ENCODE measurements at places on chromosomes 1 and 21. TPM values are rescaled to one million over a fixed set of nuclear protein-coding genes. Genes with fewer than 3 reads are reported as not detected.
A peak's percentile ranks its signal among the peaks of the same experiment; 100 is the strongest.

Gene SLC22A15
- 0.68 TPM for total RNA-seq

Gene LPAR3
- 1.9 TPM for total RNA-seq

Gene VASH2
- 0.55 TPM for total RNA-seq

Gene PADI3
- not detected for total RNA-seq

Gene CFHR4
- not detected for total RNA-seq

Gene FCRL2
- total RNA-seq: 3.9 TPM

Gene TMEM54
- total RNA-seq: not detected

Gene YARS1
- total RNA-seq: 88.1 TPM

Gene SMPDL3B
- not detected for total RNA-seq

Gene GUCA2B
- total RNA-seq: not detected

Gene GDAP2
- total RNA-seq: 28.8 TPM

Gene RGSL1
- total RNA-seq: not detected

- no peak overlapping the region for H3K4me3 ChIP-seq
- no peaks in the 10 kb centered on the region for H3K27me3 ChIP-seq
- H3K36me3 ChIP-seq: no peaks in the 10 kb centered on the region
- no peak overlapping the region for H3K27ac ChIP-seq
- no peak for DNase-seq
Measured at GRCh38 chr1:79603843-79604242, 597.3 kb upstream of the ADGRL4 start.

DNA sequence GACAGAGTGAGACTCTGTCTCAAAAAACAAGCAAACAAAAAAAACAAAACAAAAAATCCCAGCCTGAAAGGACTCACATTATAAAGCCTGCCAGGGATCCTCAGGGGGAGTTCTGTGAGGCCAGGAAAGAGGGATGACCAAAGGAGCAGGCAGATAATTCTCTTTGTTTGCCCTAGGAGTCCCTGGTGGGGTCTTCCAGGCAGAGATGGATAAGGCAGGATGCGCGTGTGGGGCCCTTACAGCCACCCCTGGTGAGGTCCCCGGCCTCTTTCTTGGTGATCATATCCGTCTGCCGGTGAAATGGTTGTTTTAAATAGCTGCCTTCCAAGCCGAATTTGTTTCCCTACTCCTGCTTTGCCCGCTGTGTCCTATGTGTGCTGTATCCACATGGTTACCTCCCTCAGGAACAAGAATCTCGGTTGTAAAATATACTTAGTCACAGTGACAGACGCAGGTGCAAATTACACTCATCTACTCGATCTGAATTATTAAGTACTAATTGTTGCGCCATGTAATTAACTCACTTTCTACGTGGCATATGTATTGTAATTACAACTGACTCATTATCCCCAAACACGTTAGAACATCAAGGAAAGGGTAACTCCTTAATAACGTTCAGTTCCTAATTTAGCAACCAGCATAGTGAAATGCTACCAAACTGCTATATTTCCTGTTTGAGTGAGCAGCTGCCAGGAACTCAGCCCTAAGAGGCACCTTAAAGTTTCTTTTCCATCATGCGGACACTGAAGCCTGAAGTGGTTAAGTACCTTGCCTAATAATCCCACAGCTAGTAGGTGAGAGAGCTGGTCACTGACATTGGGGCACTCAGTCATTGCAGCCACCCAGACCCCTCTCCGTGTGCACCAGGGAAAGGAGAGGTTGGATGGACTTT, 106.4 kb downstream of the ZSCAN20 start:
- H3K4me1 ChIP-seq: no peaks in the 10 kb centered on the region
- DNase-seq: no peak
- H3K27ac ChIP-seq: no peak overlapping the region
- H3K36me3 ChIP-seq: peaks cover 2% of the 10 kb centered on the region
- peaks cover 80% of the 10 kb centered on the region for H3K27me3 ChIP-seq

- H3K36me3 ChIP-seq: no peaks in the 10 kb centered on the region
- no peaks in the 10 kb centered on the region for H3K4me1 ChIP-seq
- DNase-seq: no peak
- H3K4me3 ChIP-seq: no peak overlapping the region
- H3K27ac ChIP-seq: no peak overlapping the region
Measured at GRCh38 chr1:190812996-190813395, 335.3 kb upstream of the BRINP3 start.

DNA sequence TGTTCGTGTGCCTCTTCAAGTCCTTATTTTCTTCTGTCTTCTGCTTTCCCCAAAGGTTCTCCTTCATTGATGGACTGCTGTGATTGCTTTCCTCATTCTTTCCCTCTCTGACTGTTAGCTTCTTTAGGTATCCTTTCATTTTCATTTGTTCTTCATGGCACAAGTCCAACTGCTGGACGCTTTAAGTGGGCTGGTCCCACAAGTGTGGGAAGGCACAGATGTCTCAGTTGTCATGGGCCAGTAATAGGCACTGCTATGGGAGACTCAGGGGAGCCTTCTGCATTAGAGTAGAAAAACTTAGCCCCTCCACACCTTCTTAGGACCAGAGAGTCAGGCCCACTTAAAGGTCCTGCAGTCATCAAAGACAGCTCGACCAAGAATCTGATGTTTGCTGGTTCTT, 122.3 kb upstream of the C1orf105 start:
- no peaks in the 10 kb centered on the region for H3K36me3 ChIP-seq
- peak overlapping the region; percentile 22 for H3K27ac ChIP-seq
- no peaks in the 10 kb centered on the region for H3K4me1 ChIP-seq
- no peak overlapping the region for H3K4me3 ChIP-seq
- DNase-seq: no peak

DNA sequence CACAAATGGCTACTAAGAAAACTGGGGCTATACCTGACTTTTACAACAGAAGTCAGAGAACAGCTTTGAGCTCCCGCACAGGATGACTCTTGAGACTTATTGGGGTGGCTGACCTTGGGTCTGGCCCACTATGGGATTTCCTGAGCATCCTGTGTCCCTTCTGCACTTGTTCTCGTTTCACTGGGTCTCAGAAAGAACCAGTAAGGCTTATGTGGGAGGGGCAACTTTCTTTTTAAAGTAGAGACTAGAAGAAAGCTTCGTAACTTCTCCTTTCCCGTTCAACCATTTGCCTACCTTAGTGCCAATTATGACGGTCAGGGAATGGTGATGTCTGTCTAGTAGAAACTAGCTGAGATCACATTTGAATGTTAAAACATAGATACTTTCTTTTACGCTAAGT, 59.5 kb upstream of the C1orf105 start:
- no peaks in the 10 kb centered on the region for H3K27me3 ChIP-seq
- H3K4me3 ChIP-seq: no peak overlapping the region
- DNase-seq: no peak
- H3K27ac ChIP-seq: peak overlapping the region; percentile 49
- no peaks in the 10 kb centered on the region for H3K36me3 ChIP-seq

- peaks cover 4% of the 10 kb centered on the region for H3K36me3 ChIP-seq
- peak overlapping the region; percentile 41 for H3K27ac ChIP-seq
- no peak for DNase-seq
- no peaks in the 10 kb centered on the region for H3K27me3 ChIP-seq
- no peak overlapping the region for H3K4me3 ChIP-seq
- H3K4me1 ChIP-seq: peaks cover 2% of the 10 kb centered on the region
Measured at GRCh38 chr21:43006874-43007208, 32.5 kb downstream of the PKNOX1 start.

DNA sequence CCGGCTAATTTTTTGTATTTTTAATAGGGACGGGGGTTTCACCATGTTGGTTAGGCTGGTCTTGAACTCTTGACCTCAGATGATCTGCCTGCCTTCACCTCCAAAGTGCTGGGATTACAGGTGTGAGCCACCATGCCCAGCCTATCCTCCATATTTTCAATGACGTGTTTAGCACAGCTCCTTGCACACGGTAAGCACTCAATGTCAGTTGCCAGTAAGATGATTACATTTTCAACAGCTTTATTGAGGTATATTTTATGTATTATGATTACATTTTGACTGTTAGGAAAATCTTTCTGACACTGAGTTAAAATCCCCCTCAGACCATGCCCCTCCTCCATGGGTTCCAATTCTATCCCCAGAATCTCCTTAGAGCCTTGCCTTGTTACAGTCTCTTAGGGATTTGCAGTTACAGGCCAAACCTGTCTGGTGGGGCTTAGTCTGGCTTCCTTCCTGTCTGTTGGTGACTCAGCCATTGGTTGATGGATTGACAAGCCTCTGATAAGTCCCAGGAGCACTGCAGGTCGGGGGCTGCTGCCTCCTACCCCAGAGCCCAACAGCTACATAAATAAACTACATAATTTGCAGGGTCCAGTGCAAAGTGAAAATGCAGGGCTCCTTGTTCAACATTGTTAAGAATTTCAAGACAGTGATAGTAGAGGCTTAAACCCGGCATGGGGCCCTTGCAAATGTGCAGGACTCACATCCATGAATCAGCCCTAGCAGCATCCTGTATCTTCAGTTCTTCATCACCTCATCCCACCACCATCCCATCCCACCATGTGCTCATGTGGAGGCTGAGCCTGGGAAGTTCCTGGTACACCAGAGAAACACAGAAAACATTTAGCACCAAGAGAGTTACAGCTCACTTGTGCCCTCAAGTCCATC, 23.4 kb downstream of the COA7 start:
- peak overlapping the region; percentile 43 for H3K27ac ChIP-seq
- H3K27me3 ChIP-seq: no peaks in the 10 kb centered on the region
- no peak overlapping the region for H3K4me3 ChIP-seq
- H3K36me3 ChIP-seq: no peaks in the 10 kb centered on the region
- no peak for DNase-seq

DNA sequence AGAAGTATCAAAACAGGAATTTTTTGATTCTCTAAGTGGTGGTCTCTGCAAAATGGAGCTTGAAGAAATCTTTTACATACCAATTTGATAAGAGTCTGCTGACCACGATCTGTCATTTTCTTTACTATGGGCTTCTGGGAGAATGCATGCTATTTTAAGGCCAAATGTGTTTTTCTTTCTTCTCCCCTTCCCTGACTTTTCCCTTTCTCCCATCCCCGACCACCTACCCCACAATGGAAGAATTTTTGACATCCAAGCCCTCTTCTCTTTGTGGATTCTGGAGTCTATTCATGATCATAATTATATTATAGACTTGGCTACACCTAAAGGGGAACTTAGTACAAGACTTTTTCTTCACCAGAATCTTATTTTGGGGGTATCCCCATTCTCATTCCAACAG, 31.3 kb downstream of the CNIH4 start:
- peak overlapping the region; percentile 56 for H3K4me3 ChIP-seq
- H3K27me3 ChIP-seq: no peaks in the 10 kb centered on the region
- H3K4me1 ChIP-seq: peaks cover 15% of the 10 kb centered on the region
- H3K27ac ChIP-seq: peak overlapping the region; percentile 89
- peaks cover 3% of the 10 kb centered on the region for H3K36me3 ChIP-seq

GRCh38 chr21:33734291-33734690, 92.0 kb downstream of the ITSN1 start:
- no peaks in the 10 kb centered on the region for H3K36me3 ChIP-seq
- no peaks in the 10 kb centered on the region for H3K27me3 ChIP-seq
- DNase-seq: no peak
- H3K4me1 ChIP-seq: no peaks in the 10 kb centered on the region

- H3K27me3 ChIP-seq: no peaks in the 10 kb centered on the region
- H3K27ac ChIP-seq: no peak overlapping the region
- no peak for DNase-seq
- no peak overlapping the region for H3K4me3 ChIP-seq
Measured at GRCh38 chr1:91651661-91652071, 151.0 kb downstream of the CDC7 start.

GRCh38 chr1:197027359-197027758, 39.7 kb downstream of the F13B start:
- H3K4me1 ChIP-seq: no peaks in the 10 kb centered on the region
- no peaks in the 10 kb centered on the region for H3K36me3 ChIP-seq
- no peak overlapping the region for H3K4me3 ChIP-seq
- no peak overlapping the region for H3K27ac ChIP-seq
- no peak for DNase-seq

- H3K27ac ChIP-seq: no peak overlapping the region
- H3K36me3 ChIP-seq: no peaks in the 10 kb centered on the region
- H3K27me3 ChIP-seq: no peaks in the 10 kb centered on the region
- no peak overlapping the region for H3K4me3 ChIP-seq
- no peak for DNase-seq
- H3K4me1 ChIP-seq: no peaks in the 10 kb centered on the region
Measured at GRCh38 chr21:35096959-35097358, 47.9 kb upstream of the RUNX1 start.

DNA sequence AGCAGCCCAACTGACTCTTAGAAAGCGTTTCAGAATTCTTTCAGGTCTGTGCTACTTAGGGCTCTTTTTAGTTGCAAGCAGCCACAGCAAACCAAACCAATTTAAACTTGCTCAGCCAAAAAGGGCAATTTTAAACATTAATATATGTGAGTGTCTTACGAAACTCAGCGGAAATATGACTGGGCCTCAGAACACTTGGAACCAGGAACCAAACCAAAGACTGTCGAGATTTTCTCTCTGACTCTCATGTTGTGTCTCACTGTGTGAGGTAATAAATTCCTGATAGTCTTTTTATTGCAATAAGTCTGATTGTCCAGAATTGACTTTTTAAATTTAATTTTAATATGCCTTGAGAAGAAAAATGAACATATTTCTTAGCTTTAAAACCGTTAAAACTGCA, 122.3 kb downstream of the SYF2 start:
- peaks cover 6% of the 10 kb centered on the region for H3K4me1 ChIP-seq
- H3K36me3 ChIP-seq: no peaks in the 10 kb centered on the region
- H3K27me3 ChIP-seq: peaks cover 6% of the 10 kb centered on the region
- peak overlapping the region; percentile 51 for H3K27ac ChIP-seq

DNA sequence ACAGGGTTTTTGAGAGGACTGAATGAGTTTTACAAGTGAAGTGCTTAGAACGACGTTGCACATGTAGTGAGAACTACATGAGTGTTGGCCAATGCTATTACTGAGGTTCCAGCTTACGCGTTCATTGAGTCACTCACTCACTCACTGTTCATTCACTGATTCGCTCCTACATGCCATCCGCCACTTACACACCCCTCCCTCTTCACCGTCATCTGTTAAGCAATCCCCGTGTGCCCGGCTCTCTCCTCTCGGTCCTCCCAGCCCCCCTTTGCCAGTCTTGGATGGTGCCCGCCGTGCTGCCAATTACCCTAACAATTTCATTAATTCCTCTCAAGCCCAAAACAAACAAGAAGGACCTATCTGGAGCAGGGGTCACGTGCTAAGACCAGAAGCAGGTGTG, 27.3 kb upstream of the EPHA2 start:
- peaks cover 3% of the 10 kb centered on the region for H3K4me1 ChIP-seq
- peak overlapping the region; percentile 59 for H3K4me3 ChIP-seq
- peaks cover 8% of the 10 kb centered on the region for H3K27me3 ChIP-seq
- no peak for DNase-seq

- H3K4me3 ChIP-seq: no peak within 1 kb of the TSS
- peaks cover 5% of the 10 kb centered on the region for H3K4me1 ChIP-seq
- H3K27ac ChIP-seq: no peak within 1 kb of the TSS
- H3K36me3 ChIP-seq: peaks cover 2% of the 10 kb centered on the region
- DNase-seq: no peak
- no peaks in the 10 kb centered on the region for H3K27me3 ChIP-seq
Measured at GRCh38 chr1:110390692-110391245, at the start of gene SLC16A4. Gene SLC16A4, minus strand, starts transcription at chr1:110391026. Its CDS starts 1,703 bp downstream, at chr1:110389323.

- H3K4me1 ChIP-seq: peaks cover 2% of the 10 kb centered on the region
- H3K27me3 ChIP-seq: no peaks in the 10 kb centered on the region
- no peak overlapping the region for H3K27ac ChIP-seq
Measured at GRCh38 chr1:3543076-3544039, 68.0 kb downstream of the MEGF6 start.

- DNase-seq: no peak
- no peaks in the 10 kb centered on the region for H3K36me3 ChIP-seq
Measured at GRCh38 chr1:205267306-205267902, 39.7 kb downstream of the TMCC2 start.

- H3K36me3 ChIP-seq: no peaks in the 10 kb centered on the region
- peaks cover 33% of the 10 kb centered on the region for H3K27me3 ChIP-seq
- no peak for DNase-seq
Measured at GRCh38 chr1:241799416-241799815, 48.6 kb upstream of the EXO1 start.

- H3K27me3 ChIP-seq: no peaks in the 10 kb centered on the region
- H3K27ac ChIP-seq: no peak overlapping the region
- H3K4me1 ChIP-seq: peaks cover 4% of the 10 kb centered on the region
- no peak overlapping the region for H3K4me3 ChIP-seq
- no peak for DNase-seq
Measured at GRCh38 chr1:145758575-145758974, 39.3 kb downstream of the CD160 start.

All from T-helper 17 cell (primary cell).